ENCODE measurements at places on chromosomes 6 and 20. TPM values are rescaled to one million over a fixed set of nuclear protein-coding genes. Genes with fewer than 3 reads are reported as not detected.

DNA sequence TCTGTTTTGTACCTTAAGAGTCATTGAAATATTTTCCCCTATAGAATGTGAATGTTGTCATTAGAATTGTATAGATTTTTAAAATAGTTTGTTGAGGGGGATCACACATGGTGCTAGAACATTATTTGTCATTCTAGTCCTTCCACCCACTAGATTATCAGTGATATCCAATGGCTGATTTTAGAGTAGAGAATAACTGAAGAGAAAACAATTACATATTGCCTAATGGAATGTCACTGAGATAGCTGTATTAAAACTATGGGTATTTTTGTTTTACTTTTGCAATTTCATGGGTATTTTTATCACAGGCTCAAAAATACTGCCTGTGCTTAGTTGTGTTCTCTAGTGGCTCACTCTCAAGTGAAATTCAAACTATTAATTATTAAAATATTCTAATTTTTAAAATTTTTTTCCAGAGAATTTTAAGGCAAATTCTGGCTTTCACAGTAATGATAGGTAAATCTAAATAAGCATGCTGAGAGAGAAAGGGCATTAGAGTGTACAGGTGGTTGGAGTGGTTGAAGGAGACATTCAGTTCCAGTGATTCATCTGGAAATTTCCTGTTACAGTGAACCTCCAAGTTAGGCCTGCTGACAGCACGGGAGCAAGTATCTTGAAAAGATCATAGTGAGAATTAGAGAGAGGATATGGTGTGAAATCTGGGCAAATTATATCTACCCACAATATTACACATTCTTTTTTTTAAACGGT, 399.6 kb downstream of the NKAIN2 start:
- no peaks in the 10 kb centered on the region for H3K36me3 ChIP-seq
- no peak overlapping the region for H3K4me3 ChIP-seq
- no peak for DNase-seq
- no peaks in the 10 kb centered on the region for H3K27me3 ChIP-seq

DNA sequence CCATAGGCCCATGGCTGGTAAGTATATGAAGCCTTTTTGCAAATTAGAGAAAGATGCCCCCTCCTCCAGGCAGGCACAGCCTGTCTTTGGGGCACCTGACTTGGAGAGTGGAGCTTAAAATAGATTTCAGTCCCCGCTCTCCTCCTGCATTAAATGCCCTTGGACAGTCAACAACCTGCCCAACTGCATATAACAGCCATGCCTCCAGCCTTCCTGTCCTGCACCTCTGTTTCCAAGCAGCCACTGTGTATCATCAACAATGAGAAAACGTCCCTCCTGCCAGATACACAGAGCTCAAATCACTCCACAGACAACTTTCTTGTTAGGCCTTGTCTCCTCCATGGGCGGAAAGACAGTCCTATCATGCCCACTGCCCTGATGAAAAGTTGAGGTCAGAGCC, 3.4 kb downstream of the CDH22 start:
- H3K27me3 ChIP-seq = peaks cover 44% of the 10 kb centered on the region
- no peak for DNase-seq
- H3K4me1 ChIP-seq = peaks cover 4% of the 10 kb centered on the region
- no peaks in the 10 kb centered on the region for H3K36me3 ChIP-seq
- no peak overlapping the region for H3K27ac ChIP-seq
- H3K4me3 ChIP-seq = no peak overlapping the region

- H3K36me3 ChIP-seq = no peaks in the 10 kb centered on the region
- H3K27ac ChIP-seq = no peak overlapping the region
- no peak overlapping the region for H3K4me3 ChIP-seq
These were observed 402.2 kb upstream of the IRAK1BP1 start for GRCh38 chr6:78465059-78465634.

Gene RHAG
- not detected for total RNA-seq

Gene HDGFL1
- total RNA-seq = not detected

Gene PRKN
- total RNA-seq = not detected

- no peaks in the 10 kb centered on the region for H3K36me3 ChIP-seq
- H3K27me3 ChIP-seq = peaks cover 11% of the 10 kb centered on the region
- no peak overlapping the region for H3K4me3 ChIP-seq
- no peaks in the 10 kb centered on the region for H3K4me1 ChIP-seq
- no peak overlapping the region for H3K27ac ChIP-seq
- DNase-seq = no peak
These were observed 56.1 kb upstream of the B3GAT2 start for GRCh38 chr6:71012866-71013469.

DNA sequence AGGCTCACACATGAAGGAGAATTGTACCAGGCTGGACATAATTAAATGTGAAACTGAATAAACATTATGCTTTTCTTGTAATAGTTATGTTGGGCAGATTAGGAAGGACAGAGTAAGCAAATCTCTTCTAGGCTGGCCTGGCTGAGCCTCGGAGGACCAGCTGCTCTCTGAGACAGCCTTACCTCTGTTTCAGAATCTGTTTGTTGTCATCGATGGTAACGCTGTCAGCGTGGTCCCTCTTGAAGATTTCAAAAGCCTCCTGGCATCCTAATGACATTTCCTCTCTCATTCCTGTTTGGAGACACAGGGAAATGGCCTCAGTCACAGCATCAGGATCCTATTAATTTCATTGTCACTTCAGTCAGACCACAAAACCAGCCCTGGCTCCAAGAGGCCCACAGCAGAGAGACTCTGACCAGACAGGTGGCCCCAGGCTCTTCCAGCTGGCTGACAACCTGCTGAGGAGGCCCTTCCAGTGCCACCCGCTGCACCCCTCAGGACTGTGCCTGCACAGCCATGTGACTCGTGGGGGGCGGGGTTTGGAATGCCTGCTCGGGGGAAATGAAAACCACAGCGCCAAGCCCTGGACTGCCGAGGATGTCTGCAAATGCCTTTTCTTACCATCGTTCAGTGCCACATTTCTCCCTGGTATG, 108.5 kb upstream of the KCNK16 start:
- H3K4me3 ChIP-seq = no peak overlapping the region
- H3K27me3 ChIP-seq = peaks cover 5% of the 10 kb centered on the region
- no peaks in the 10 kb centered on the region for H3K36me3 ChIP-seq
- no peak for DNase-seq

Gene DEK
- total RNA-seq = 209 TPM

GRCh38 chr6:94254689-94255088, 835.3 kb upstream of the EPHA7 start:
- no peak overlapping the region for H3K27ac ChIP-seq
- H3K4me3 ChIP-seq = no peak overlapping the region
- DNase-seq = no peak

- H3K4me1 ChIP-seq = no peaks in the 10 kb centered on the region
- H3K27ac ChIP-seq = no peak overlapping the region
- H3K27me3 ChIP-seq = peaks cover 64% of the 10 kb centered on the region
- no peaks in the 10 kb centered on the region for H3K36me3 ChIP-seq
- no peak overlapping the region for H3K4me3 ChIP-seq
These were observed 39.1 kb upstream of the BLCAP start for GRCh38 chr20:37566590-37567330.

Gene OR11A1
- not detected for total RNA-seq

- no peak for DNase-seq
- no peaks in the 10 kb centered on the region for H3K4me1 ChIP-seq
- peaks cover 40% of the 10 kb centered on the region for H3K27me3 ChIP-seq
- H3K27ac ChIP-seq = no peak overlapping the region
These were observed 97.1 kb upstream of the PTPN1 start for GRCh38 chr20:50413088-50413500.

DNA sequence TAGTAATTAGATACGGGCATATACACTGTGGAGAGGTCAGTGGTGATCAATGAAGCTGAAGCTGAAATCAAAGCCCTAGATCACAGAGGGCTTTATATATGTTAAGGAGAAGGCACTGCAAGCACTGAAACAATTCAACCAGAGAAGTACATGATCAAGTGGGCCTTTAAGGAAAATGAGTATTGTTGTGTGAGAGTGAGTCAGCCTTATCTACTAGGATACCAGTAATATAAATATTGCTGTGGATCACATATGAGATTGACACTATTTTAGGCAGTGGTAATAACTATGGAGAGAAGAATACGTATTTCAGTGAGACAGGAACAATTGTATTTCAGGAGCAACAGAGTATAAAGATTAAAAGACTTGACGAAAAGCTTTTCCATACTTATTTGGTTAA, 1172.2 kb upstream of the GJE1 start:
- H3K27me3 ChIP-seq = no peaks in the 10 kb centered on the region
- H3K27ac ChIP-seq = no peak overlapping the region
- no peaks in the 10 kb centered on the region for H3K36me3 ChIP-seq
- no peak for DNase-seq
- no peaks in the 10 kb centered on the region for H3K4me1 ChIP-seq

Gene ELOVL2
- total RNA-seq = not detected

GRCh38 chr20:7240490-7240889, 473.0 kb downstream of the BMP2 start:
- H3K4me1 ChIP-seq = no peaks in the 10 kb centered on the region
- no peaks in the 10 kb centered on the region for H3K36me3 ChIP-seq
- H3K4me3 ChIP-seq = no peak overlapping the region
- no peaks in the 10 kb centered on the region for H3K27me3 ChIP-seq
- no peak for DNase-seq

- peaks cover 75% of the 10 kb centered on the region for H3K36me3 ChIP-seq
- H3K27ac ChIP-seq = peak overlapping the region; percentile 91
- peaks cover 88% of the 10 kb centered on the region for H3K4me1 ChIP-seq
- H3K27me3 ChIP-seq = no peaks in the 10 kb centered on the region
- DNase-seq = no peak
These were observed 7.5 kb downstream of the NEDD9 start for GRCh38 chr6:11224966-11225463.

DNA sequence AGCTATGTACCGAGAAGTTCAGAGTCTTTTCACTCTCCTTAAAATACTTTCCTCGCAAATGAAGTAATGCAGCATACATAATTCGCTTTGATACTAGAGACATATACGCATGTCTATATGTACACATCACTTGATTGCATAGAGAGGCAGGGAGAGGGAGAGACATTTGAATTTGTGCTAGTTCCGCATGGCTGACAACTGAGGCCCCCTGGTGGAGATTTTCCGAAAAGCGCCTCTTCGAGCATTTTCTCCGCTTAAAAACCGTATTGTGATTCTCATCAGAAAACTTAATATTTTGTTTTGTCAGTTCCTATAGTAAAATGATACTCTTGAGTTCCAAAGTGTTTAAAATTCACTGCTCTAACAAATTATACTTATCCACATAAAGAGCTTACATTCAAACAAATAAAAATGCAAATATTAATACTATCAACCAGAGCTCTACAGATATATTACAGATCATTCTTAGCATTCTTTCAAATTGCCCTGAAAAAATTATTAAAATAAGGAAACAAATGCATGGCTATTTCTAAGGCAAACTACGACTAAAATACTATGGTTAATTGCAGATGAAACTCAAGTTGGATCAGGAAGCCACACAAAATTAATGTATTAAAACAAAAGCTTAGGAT, 637 bp downstream of the MYLK4 start:
- peak; percentile 77 for DNase-seq
- H3K4me1 ChIP-seq = peaks cover 16% of the 10 kb centered on the region
- peaks cover 47% of the 10 kb centered on the region for H3K27me3 ChIP-seq
- H3K4me3 ChIP-seq = no peak overlapping the region

DNA sequence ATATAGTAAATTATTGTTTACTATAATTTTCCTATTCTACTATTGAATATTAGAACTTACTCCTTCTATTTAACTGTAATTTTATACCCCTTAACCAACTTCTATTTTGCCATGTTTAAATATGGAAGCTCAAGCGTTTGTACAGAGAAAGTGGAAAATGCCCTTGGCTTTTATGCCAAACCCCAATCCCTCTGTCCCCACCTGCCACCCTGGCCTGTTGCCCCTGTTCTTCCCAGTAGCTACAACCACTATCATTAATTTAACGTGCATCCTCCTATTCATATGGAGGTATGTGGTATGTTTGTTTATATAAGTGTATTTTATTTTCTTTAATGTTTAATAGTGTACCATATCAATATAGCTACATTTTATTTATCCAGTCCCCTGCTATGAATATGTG, 58.1 kb downstream of the ASXL1 start:
- peaks cover 20% of the 10 kb centered on the region for H3K36me3 ChIP-seq
- no peaks in the 10 kb centered on the region for H3K27me3 ChIP-seq
- no peak overlapping the region for H3K27ac ChIP-seq
- H3K4me1 ChIP-seq = peaks cover 37% of the 10 kb centered on the region
- DNase-seq = no peak

DNA sequence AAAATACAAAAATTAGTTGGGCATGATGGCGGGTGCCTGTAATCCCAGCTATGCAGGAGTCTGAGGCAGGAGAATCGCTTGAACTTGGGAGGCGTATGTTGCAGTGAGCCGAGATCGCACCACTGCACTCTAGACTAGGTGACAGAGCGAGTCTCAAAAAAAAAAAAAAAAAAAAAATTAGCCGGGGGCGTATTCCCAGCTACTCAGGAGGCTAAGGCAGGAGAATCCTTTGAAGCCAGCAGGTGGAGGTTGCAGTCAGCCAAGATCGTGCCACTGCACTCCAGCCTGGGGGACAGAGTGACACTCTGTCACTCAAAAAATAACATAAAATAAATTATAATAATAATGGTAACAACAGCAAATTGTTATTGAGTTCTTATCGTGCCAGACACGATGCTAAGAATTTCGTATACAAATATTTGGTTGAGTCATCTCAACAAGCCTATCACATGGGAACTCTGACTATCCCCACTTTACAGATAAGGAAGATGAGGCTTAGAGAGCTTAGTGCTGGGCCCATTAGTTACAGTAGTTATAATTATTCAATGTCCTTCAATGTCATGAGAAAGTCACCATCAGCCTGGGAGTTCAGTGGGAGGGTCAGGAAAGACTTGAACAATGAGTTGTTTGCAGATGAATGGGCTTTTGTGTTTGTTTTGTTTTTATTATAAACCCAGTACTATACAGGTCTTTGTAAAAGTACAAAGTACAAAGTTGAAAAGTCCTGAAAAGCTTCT, 19.4 kb downstream of the C6orf15 start:
- no peaks in the 10 kb centered on the region for H3K27me3 ChIP-seq
- DNase-seq = no peak
- no peak overlapping the region for H3K4me3 ChIP-seq
- peaks cover 19% of the 10 kb centered on the region for H3K4me1 ChIP-seq
- no peak overlapping the region for H3K27ac ChIP-seq
- no peaks in the 10 kb centered on the region for H3K36me3 ChIP-seq

DNA sequence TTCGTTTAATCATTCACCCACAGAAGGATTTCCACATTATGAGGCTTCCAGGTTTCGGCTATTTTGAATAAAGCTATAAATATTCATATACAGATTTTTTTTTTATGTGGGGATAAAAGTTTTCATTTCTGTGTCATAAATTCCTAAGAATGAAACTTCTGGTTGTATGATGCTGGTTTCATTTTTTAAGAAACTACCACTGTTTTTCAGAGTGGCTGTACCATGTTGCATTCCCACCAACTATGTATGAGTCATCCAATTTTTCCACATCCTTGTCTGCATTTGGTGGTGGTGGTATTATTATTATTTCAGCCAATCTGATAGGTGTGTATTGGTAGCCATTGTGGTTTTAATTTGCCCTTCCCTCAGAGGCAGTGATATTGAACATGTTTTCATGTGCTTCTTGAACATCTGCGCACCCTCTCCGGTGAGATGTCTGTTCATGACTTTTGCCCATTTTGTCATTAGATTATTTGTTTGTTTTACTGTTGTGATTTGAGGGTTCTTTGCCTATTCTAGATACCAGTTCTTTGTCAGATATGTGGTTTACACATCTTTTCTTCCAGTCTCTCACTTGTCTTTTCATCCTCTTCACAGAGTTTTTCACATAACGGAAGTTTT, 75.5 kb downstream of the DOK5 start:
- H3K4me3 ChIP-seq = no peak overlapping the region
- no peak overlapping the region for H3K27ac ChIP-seq
- H3K36me3 ChIP-seq = no peaks in the 10 kb centered on the region

Data from activated CD8-positive, alpha-beta memory T cell treated with anti-CD3 and anti-CD28 coated beads, Interleukin-2, amount 10 ng/mL, durations not matched to agents 7 days and 5 days (primary cell).